ENCODE measurements at places on chromosomes 6 and 20.

GRCh38 chr6:37077905-37078296 lies 72.4 kb downstream of the FGD2 start:
- DNase-seq: no peak

GRCh38 chr6:32609731-32610640 lies 20.3 kb upstream of the HLA-DRB1 start:
- no peak for DNase-seq

DNA sequence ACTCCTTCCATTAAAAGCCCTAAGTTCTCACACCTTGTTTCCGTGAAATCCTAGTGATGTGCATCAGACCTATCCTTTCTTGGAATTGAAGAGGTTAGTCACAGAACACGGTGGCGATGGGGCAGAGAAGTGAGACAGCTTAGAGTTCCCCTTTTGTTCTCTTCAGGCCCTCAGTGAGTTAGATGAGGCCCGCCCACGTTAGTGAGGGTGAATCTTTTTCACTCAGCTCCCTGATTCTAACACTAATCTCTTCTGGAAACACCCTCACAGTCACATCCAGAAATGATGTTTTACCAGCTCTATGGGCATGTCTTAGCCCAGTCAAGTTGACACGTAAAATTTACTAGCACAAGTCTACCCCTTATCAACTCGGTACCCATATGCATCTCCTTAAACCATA lies 172.7 kb upstream of the NOX3 start:
- no peak for DNase-seq

- DNase-seq: peak; percentile 63
These were observed 32.7 kb upstream of the RNF8 start for GRCh38 chr6:37321101-37321500.

GRCh38 chr20:1010659-1011058 lies 8.5 kb upstream of the RSPO4 start:
- no peak for DNase-seq

GRCh38 chr6:133767357-133767970 lies 121.4 kb upstream of the TCF21 start:
- no peak for DNase-seq

GRCh38 chr6:169991031-169991390 lies 239.6 kb downstream of the ERMARD start:
- DNase-seq: no peak

DNA sequence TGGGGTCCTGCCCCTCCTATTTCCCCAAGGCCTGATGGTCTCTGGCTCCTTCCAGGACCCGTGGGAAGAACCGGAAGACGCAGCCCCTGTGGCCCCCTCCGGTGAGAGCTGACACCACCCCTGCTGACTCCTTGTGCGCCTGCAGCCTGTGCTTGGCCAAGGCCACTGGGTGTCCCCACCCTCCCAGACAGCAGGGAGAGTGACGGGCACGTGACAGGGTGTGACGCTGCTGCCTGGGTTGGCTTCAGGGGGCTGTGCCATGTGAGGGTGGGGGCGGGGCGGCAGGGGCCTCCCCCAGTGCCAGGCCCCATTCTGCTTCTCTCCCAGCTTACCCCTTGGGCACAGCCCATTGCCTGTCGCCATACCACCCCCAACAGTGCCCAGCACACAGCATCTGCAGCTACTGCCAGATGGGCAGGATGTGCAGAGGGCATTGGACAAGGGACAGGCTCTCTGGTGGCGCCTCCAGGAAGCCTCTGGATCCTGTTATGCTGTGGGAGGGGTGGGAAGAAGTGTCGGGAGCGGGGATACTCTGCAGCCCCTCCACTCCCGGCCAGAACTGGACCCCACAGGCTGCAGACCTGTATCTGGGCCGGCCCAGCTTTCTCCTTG lies 2.9 kb downstream of the BIRC7 start:
- DNase-seq: peak; percentile 24

GRCh38 chr6:41780551-41781365 lies at the start of gene PRICKLE4:
TSS of gene PRICKLE4 (plus strand) at chr6:41780782. CDS start at chr6:41783474, 2,692 bp downstream.
- DNase-seq: peak; percentile 60

DNA sequence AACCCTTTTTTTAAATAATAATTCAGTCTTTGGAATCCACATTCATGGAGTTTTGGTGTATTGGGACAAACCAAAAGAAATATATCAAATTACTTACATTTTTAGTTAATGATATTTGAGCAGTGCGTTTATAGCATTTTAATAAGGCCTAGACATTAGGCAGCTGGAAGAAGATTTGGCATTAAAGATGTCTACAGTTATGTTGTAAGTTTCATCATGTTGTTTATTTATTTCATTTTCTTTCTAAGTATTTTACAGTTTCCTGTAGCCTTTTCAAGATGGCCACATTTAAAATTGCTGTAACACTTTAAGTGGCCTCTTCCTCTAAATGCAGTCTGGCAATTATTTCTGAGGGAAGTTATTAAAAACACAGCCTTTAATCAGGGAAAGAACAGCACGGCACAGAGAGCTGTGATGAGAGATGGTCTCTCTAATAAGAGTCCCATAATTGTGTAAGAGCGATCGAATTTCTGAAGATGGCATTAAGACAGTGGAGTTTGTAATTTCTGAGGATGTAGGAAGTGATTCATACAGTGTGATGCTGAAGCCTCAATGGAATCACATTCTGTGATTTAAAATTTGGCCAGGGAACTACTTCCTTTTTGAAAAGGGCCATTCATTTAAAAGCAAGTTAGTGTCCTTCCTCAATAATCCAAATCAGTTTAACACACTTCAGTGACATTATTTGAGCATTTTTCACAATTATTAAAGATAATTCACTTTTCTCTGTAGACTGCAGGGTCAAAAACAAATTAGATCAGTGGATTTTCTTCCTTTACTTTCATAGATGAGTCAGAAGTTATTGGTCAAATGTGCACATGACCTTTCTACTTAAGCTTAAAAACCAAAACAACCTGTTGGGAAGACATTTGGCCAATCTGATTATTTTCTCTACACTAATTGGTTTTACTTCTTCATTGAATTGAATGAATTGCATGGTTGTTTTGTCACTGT lies 52.4 kb upstream of the EDN3 start:
- no peak for DNase-seq

DNA sequence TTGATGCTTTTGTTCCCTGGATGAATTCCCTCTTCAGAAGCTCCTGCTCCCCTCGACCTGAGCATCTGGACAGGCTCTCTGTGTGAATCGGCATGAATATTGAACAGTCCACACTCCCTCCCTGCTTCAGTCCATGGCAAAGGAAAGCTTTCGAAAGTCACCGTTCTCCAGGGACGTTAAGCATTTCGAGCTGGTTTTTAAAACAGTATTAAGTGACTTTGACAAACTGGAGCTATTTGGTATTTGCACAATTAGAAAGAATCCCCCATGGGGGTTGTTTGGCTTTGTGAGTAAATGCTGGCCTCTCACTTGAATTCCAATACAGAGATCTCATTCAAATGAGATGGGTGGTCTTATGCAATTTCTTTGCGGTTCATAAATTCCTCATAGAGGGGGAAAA lies 85.3 kb upstream of the TIAM2 start:
- peak; percentile 96 for DNase-seq

GRCh38 chr6:111068866-111069234 lies 18.5 kb upstream of the SLC16A10 start:
- DNase-seq: no peak

- DNase-seq: no peak
These were observed 191.9 kb downstream of the ISM1 start for GRCh38 chr20:13412806-13413445.

GRCh38 chr6:41522780-41523548 lies 23.2 kb upstream of the FOXP4 start:
- DNase-seq: no peak

DNA sequence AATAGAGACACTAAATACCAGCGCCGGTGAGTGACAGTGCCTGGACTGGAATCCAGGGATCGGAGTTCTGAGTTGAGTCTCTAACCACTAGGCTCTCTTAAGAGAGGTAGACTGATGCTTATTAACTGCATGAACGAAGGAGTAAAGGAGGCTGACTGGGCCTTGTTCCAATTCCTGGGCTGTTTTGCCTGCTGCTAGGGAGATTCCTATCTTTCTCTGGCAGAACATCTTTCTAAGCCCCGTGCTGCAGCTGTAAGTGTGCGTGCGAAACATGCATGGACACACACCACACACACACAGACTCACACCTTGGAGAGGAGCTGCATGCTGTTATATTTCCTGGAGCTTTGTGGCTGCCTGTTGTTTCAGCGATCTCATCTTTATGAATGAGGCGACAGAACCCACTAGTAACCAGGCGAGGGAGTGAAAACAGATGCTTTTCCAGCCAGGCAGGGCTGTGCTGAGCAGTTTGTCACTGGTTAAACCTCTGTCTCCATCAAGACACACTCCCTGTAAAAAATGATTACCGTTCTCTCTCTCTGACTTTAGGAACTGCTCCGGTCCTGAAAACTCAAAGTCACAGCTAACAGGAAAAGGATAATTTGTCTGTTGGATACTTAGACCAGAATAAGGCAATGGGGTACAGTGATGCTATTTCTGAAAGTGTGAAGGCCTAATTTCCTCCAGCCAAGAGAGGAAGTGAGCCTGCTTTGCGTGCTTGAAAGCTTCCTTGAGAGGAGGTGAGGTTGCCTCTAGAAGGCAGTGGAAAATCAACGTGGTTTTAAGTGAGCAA lies 157.4 kb upstream of the ZNF217 start:
- no peak for DNase-seq

DNA sequence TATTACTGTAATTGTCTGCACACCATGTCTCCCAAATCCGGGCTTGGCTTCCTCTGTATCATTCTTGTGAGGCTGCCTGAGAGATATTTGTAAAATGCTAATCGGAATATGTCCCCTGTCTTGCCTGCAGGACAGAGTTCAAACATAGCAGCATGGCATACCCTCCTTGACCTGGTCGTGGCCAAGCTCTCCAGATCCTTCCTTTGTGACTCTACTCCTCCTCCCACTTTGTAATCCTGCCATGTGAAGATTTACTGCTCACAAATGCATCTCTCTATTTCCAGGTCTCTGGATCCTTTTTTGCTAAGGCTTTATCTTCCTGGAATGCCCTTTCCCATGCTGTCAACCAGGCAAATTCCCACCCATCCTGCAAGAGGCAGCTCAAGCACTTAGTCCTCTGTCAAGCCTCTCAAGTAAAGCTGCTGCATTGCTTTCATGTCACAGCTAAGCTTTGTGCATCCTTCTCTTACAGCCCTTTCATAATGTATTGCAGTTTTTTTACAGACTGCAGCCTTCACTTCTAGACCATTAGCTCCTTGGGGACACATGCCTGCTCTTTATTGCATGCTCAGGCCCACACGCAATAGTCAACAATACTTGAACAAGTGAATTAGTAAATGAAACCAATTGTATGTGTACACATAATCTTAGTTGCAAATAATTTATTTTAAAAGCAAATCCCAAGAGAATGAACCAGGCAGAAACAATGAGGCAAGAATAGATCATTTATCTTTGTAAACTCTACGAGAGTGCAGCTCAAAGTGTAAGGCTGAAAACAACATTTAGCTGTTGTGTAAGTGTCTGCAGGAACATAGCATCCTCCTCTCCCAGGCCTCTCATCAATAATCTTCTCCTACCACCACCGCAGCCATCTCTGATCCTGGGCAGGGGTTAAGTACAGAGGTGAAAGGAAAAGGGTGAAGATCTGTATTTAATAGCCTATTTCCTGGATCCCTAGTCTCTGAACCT lies 45.8 kb downstream of the HIVEP2 start:
- no peak for DNase-seq

DNA sequence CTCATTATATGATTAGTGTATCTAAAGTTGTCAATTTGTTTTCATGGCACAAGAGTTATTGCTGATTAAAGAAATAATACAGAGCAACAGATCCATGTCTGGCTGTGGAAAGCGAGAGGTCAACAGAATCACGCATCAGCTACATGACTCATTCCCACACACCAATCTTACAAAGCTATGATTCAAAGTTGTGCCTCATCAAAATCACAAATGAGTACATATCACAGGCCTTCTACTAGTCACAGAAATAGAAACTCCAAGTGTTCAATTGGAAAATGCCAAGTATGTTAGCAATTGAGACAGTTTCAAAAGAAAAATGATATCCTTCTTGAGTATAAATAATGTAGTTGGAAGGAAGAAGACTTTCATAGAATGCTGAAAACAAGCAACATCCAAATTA lies 57.8 kb upstream of the NKAIN2 start:
- DNase-seq: no peak

- DNase-seq: no peak
These were observed 38.0 kb downstream of the TNFAIP3 start for GRCh38 chr6:137904822-137905617.

DNA sequence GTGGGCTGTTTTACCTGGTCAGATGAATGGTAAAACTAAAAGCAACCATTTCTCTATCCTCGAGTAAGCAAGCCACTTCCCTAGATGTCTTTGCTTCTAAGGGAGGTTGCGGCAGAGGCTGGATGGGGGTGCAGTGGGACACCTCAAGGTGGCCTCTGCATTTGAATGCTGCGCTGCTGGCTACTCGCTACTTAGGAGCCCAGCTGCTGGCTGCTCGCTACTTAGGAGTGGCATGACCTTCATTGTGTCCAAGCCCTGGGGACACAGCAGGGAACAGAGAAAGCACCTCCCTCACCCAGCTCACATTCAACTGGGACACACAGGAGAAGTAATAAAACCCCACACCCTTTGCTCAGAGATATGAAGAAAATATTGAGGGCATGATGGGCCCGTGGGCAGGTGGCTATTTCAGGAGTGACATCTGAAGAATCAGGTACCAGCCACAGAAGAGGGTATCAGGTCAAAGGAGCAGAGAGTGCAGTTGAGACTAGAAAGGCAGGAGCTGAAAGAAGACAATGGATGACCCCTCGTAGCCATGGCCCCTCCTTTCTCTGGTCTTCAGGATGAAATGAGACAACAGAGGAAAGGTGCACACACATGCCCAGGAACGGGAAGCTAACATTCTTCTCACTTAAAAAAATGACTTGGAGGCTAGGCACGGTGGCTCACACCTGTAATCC lies 149.4 kb downstream of the ZMYND8 start:
- no peak for DNase-seq

DNA sequence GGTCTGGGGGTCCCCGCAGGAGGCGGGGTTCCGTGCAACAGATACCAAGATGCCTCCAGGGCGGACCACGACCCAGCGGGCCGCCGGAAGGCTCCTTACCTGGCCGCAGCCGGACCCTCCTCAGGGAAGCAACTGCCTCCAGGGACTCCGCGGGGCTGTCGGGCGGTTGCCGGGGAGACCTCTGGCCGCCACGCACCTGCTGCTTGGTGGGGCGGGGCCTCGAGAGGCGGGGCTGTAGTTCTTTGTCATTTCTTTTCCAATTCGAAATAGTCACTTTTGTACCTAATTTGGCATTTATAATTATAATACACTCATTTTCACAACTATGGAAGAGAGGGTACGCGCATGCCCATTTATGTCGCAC lies 647 bp downstream of the AK9 start:
- DNase-seq: no peak

- no peak for DNase-seq
These were observed 5.0 kb upstream of the COX4I2 start for GRCh38 chr20:31632548-31633338.

Data from NCI-H524 (cell line).